ENCODE measurements at places on chromosomes 13 and 19. TPM values are rescaled to one million over a fixed set of nuclear protein-coding genes. Genes with fewer than 3 reads are reported as not detected.

DNA sequence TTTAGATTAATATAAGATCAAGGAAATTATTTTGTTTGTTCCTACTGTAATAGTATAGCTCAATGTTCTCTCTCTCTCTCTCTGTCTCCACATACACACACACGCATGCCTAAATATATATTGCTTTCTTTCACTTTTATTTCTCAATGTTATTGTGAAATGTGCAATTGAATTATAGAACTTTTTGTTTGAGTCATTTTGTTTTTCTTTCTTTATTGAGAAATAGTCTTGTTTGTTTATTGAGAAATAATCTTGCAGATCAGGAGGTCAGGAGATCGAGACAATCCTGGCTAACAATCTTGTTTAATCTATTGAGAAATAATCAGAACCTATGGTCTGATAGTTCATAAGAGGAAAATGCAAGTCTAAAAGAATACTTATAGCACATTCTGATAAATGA, 1581.3 kb downstream of the EFNB2 start:
- DNase-seq, result no peak

Gene SPACA4
- total RNA-seq, result not detected

- DNase-seq, result no peak
Observed at GRCh38 chr19:17302391-17303166, 646 bp downstream of the ABHD8 start.

Gene UNC13A
- total RNA-seq, result 0.28 TPM

DNA sequence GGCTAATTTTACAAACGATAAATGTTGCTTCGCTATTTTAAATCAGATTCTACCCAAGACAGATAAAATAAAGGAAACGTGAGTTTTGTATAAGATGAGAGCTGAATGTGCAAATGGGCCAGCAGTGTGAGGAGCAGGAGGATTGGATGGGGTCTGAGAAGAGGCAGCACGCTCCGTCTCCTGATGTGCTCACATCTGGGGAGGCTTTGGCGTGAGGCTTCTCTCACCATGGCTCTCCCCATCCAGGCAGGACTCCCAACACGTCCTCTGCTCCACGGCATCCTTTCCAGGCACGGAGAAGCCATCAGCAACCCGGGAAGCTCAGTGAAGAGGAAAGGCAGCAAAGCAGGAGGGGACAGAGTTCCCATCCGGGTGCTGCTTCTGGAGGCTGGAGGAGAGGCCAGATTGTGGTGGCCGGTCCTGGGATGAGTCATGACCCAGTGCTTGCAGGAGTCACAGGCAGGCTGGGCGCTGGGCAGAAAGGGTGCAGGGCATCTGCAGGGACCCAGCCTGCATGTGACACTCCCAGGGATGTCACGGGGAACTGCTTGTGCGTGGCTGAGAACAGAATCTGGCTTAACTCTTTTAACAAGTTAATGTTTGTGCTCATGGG, 47.5 kb downstream of the ZNF536 start:
- DNase-seq, result no peak

Gene ZNF567
- 11.0 TPM for total RNA-seq
